ENCODE measurements at places on chromosomes 5 and 9.
A peak's percentile ranks its signal among the peaks of the same experiment; 100 is the strongest.

GRCh38 chr9:133658442-133659431, 22.6 kb downstream of the DBH start:
- DNase-seq, result no peak

GRCh38 chr5:89313044-89313443, 430.1 kb upstream of the MEF2C start:
- DNase-seq, result no peak

- no peak for DNase-seq
These were observed 63.3 kb downstream of the ADAMTS16 start for GRCh38 chr5:5203451-5203850.

- DNase-seq, result no peak
These were observed 19.9 kb downstream of the GOLM1 start for GRCh38 chr9:86079421-86079831.

- no peak for DNase-seq
These were observed 335.3 kb downstream of the MLLT3 start for GRCh38 chr9:20286969-20287368.

DNA sequence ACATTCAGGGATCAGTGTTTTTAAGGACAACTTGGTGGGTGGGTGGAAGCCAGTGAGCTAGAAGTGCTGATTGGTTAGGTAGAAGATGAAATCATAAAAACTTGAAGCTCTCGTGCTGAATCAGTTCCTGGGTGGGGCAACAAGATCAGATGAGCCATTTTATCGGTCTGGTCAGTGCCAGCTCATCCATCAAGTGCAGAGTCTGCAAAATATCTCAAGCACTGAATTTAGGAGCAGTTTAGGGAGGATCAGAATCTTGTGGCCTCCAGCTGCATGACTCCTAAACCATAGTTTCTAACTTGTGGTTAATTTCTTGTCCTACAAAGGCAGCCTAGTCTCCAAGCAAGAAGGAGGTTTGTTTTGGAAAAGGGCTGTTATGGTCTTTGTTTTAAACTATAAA, 166.4 kb downstream of the FAM170A start:
- no peak for DNase-seq

DNA sequence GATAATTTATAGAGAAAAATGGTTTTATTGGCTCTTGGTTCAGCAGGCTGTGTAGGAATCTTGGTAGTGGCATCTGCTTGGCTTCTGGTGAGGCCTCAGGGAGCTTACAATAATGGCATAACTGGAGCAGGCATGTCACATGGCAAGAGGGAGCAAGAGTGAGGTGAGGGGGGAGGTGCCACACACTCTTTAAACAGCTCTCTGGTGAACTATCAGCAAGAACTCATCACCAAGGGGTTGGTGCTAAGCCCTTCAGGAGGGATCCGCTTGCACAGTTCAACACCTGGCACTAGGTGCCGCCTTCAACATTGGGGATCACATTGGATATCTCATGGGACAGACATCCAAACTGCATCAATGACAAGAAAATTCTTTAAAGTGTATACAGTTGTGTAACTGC, 10.5 kb downstream of the GPBP1 start:
- DNase-seq, result no peak

GRCh38 chr5:14895301-14895700, 23.7 kb upstream of the ANKH start:
- DNase-seq, result peak; percentile 12

GRCh38 chr5:92963800-92964199, 617.2 kb downstream of the NR2F1-AS1 start:
- no peak for DNase-seq

- DNase-seq, result no peak
These were observed 162.2 kb upstream of the STK32A start for GRCh38 chr5:147072622-147073021.

- peak; percentile 15 for DNase-seq
These were observed 33.2 kb downstream of the GRIN3A start for GRCh38 chr9:101705135-101705661.

All from CD4-positive, alpha-beta T cell treated with Interleukin-10 for 1 hour (primary cell).